ENCODE measurements at places on chromosomes 7 and 10.

GRCh38 chr10:23157691-23158369, 34.3 kb upstream of the PTF1A start:
- no peak for DNase-seq

- DNase-seq = no peak
Observed at GRCh38 chr10:24170199-24170598, 38.7 kb upstream of the KIAA1217 start.

DNA sequence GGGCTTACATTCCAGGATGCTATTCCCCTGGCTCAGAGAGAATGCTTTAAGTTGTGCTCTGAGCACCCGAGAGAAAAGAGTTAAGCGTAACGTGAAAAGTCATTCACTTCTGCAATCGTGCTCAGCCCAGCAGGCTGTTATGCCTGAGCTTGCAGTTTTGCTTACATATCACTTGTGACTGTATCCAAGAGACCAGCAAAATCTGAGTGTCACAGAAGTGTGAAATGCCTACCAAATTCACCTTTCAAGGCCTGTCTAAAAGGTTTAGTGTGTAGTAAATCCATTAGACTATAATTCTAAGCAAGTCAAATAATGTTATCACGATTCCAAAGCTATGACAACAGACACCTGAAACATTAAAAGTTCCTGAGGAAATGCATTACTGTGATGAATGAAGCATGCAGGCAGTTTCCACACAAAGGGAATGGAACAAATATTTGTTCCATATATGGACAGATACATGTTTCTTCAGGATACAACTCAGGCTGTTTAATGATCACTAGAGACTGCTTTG, 20.1 kb downstream of the ITGB1 start:
- no peak for DNase-seq

DNA sequence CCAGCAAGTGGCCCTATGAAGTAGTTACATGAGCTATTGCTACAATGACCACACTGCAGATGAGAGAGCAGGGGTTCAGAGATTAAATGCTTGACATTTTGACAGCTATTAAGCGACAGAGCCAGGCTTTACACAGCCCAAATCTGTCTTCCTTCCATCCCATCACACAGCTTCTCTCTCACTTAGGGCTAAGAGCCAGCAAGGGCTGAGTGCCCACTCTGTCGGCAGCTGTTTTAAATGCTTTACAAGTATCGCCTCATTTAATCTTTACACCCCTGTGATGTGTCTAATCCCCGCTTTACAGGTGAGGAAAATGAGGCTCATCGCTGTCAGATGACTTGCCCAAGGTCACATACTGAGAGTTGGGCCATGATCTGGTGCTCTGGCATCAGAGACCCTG, 15.2 kb upstream of the OPALIN start:
- DNase-seq = no peak

DNA sequence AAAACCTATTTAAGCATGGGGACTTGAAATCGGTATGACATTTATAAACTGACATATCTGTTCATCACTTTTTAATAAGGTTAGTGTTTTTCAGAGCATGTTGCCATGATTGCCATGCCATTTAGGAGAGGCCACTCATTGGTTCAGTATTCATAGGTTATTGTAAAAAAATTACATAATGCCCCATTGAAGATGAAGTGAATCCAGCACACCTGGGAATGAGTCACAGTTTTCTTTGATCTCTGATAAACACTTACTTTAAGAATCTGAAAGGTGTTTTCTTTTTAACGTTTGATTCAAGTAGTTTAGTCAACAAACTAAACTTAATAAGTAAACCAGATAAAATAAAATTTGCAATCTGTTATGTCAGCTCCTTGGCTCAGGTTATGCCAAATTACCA, 278.3 kb downstream of the ARL4A start:
- no peak for DNase-seq

- no peak for DNase-seq
Observed at GRCh38 chr10:129231821-129232220, 235.2 kb upstream of the MGMT start.

GRCh38 chr10:87927091-87927490, 63.7 kb downstream of the PTEN start:
- DNase-seq = no peak

DNA sequence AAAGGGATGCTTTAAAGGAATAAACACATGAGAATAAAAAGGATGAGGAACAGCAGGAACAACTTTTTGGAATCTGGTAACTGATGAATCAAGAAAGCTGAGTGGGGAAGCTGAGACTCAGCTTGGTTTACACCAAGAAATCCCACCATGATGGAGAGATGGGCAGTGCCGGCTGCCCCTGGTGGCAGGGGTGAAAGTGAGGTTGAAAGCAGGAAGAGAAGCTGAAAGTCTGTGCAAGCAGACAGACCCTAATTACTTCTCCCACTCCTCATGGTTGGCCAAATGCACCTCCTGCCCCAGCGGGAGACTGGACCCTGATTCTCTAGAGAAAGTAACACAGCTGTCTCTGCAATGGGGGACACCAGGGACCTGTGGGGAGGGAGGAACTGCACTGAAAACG, 57.6 kb upstream of the NANOS1 start:
- no peak for DNase-seq

DNA sequence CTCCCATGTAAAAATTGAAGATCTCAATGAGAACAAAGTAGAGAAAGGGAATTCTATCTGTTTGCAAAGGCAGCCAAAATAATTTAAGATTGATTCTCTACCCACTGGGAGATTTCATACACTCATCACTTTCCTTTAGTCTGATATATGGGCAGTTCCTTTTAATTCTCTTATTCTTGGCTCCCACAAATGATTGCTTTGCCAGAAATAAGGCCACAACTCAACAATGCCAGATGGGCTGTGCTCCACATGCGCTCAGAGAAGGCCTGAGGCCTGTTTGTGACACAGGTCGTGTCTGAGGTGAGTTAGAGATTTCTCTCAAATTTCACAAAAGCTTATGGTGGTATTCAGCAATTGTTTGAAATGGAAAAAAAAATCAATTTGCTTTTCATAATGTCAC, 501.9 kb upstream of the SEMA3D start:
- DNase-seq = no peak

GRCh38 chr7:17558135-17558534, 259.7 kb downstream of the AHR start:
- DNase-seq = no peak

- DNase-seq = no peak
Observed at GRCh38 chr7:147071536-147071935, 954.9 kb downstream of the CNTNAP2 start.

- DNase-seq = no peak
Observed at GRCh38 chr10:96740579-96741281, 20.4 kb upstream of the PIK3AP1 start.

- no peak for DNase-seq
Observed at GRCh38 chr7:112362053-112362650, 88.1 kb upstream of the IFRD1 start.

DNA sequence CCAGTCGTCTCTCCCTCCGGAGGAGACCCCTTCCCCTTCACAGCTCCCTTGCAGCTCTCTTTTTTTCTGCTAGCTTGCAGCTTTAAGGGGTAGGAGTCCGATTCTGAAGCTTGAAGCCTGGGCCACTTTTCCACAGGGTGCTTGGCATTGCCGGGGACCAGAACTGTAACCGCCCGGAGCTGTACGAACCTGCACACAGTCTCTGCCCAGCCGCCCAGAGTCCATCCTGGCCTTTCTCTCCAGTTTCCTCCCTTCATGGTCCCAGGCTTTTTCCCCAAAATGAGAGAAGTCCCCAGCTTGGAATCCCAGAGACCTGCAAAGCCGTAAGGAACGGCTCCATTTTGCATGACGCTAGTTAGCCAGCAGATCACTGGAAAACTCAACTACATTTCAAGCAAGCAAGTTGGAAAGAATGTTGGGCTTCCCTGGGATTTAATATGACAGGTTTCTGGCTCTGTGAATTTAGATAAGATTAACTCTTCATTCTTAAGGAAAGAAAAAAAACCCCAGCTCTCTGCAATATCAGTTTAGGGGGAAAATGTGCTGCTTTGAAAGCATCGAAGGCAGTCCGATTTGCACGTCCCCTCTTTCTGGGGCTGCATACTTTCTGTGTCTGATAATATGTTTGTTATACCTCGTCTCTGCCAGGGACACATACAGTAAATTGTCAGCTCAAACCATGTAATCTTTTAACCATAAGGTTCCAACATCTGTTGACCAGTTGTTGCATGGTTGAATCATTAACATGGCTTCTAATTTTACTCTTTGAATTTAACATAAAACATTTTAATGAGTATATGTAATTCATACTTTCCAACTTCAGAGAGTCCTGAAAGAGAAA, 190.0 kb upstream of the LYZL2 start:
- DNase-seq = no peak

All from activated CD4-positive, alpha-beta memory T cell treated with anti-CD3 and anti-CD28 coated beads, Interleukin-2, amount 10 ng/mL, durations not matched to agents 7 days and 5 days (primary cell).